ENCODE measurements at places on chromosomes 5 and 9.

- DNase-seq: no peak
These were observed 631.9 kb downstream of the PRELID2 start for GRCh38 chr5:145203193-145203592.

DNA sequence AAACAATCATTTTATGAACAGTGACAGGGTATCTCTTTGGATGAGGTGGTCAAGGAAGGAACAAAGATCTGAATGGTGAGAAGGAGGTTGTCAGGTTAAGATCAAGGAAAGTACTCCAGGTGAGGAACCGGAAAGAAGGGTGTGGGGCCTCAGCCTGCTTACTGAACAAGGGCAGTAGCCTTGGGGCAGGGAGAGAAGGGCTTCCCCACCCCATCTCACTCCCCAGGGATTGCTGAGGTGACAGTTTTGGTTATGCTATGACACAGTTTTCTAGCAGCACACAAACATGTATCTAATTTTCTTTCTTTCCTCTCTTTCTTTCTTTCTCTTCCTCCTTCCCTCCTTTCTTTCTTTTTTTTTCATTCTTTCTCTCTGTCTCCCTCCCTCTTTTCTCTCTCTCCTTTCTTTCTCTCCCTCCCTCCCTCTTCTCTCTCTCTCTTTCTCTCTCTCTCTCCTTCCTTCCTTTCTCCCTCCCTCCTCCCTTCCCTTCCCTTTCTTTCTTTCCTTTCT lies 4.1 kb upstream of the HDHD3 start:
- no peak for DNase-seq

DNA sequence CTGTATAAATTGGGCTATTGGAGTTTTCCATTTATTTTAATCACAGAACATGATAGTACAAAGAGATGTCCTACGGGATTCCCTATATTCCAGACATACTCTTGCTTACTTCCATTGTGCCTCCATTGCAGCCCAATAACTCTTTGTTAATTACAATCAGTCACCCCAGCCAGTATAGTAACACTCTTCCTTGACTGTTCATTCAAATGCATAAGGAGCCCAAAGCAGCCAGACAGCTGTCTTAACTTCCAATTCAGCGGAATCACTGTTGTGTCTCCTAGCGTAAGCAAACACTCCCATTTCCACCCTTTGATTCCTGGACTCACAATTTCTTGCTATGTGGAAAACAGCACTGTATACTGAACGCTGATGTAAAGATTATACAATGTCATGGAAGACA lies 942.3 kb downstream of the TAF11L14 start:
- no peak for DNase-seq

GRCh38 chr5:34034534-34035327 lies 8.3 kb downstream of the C1QTNF3 start:
- no peak for DNase-seq

GRCh38 chr9:2192356-2192979 lies 177.3 kb downstream of the SMARCA2 start:
- DNase-seq: no peak

All from CD4-positive, alpha-beta T cell (primary cell).